Activated naive CD4-positive, alpha-beta T cell treated with anti-CD3 and anti-CD28 coated beads for 36 hours (primary cell): ENCODE measurements at places on chromosomes 1 and 21. TPM values are rescaled to one million over a fixed set of nuclear protein-coding genes. Genes with fewer than 3 reads are reported as not detected.

- no peaks in the 10 kb centered on the region for H3K36me3 ChIP-seq
- peaks cover 65% of the 10 kb centered on the region for H3K27me3 ChIP-seq
- no peak overlapping the region for H3K4me3 ChIP-seq
- H3K4me1 ChIP-seq = peaks cover 12% of the 10 kb centered on the region
These were observed 15.2 kb upstream of the LMX1A start for GRCh38 chr1:165371588-165372225.

DNA sequence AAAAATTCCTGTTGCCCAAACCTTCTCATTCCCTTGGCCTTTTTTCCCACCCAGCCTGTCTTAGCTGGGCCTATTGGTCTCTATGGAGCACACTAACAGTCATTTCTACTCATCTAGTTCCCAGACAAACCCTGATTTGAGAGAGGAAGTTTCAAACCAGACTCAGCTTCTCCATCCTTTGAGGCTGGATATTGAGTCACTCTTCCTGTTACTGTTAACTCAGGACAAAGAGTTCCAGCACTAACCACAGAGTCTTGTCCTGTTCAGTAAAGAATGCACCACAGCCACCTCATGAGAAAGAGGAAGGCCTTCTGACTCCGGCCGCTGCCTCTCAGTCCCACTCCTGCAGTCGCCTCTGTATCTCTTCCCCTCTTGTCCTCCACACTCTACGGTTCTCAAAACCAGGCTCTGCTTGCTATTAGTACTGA is 137.8 kb downstream of the PTPRC start:
- no peak overlapping the region for H3K4me3 ChIP-seq
- peaks cover 12% of the 10 kb centered on the region for H3K4me1 ChIP-seq
- no peaks in the 10 kb centered on the region for H3K36me3 ChIP-seq
- DNase-seq = no peak
- H3K27me3 ChIP-seq = no peaks in the 10 kb centered on the region

GRCh38 chr1:80113168-80114038 is 1106.9 kb upstream of the ADGRL4 start:
- H3K4me3 ChIP-seq = no peak overlapping the region
- DNase-seq = no peak
- H3K36me3 ChIP-seq = peaks cover 1% of the 10 kb centered on the region
- no peaks in the 10 kb centered on the region for H3K27me3 ChIP-seq

- no peak overlapping the region for H3K4me3 ChIP-seq
- no peaks in the 10 kb centered on the region for H3K4me1 ChIP-seq
- DNase-seq = no peak
- H3K27me3 ChIP-seq = no peaks in the 10 kb centered on the region
- no peaks in the 10 kb centered on the region for H3K36me3 ChIP-seq
- H3K27ac ChIP-seq = no peak overlapping the region
These were observed 604.8 kb upstream of the ADAMTS5 start for GRCh38 chr21:27571706-27572105.

DNA sequence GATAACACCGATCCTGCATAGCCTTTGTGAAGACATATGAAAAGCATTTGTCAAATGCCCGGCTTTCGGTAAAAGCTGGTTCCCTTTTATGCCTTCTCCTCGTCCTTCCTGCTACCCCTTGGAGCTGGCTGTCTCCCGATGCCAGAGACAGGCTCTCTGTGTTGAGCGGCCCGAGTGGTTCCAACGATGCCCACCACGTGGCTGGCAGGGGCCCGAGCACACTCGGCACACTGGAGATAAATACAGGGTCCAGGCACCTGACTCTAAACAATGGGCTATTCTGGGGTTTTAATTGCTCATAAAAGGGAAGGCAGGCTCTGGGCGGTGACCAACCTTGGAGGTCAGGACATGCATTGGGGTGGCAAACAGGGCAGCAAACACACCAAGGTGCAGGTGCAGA is 207.1 kb downstream of the HIVEP3 start:
- H3K4me3 ChIP-seq = no peak overlapping the region
- peaks cover 10% of the 10 kb centered on the region for H3K4me1 ChIP-seq
- no peaks in the 10 kb centered on the region for H3K36me3 ChIP-seq
- DNase-seq = no peak
- H3K27ac ChIP-seq = no peak overlapping the region

- H3K4me1 ChIP-seq = peaks cover 92% of the 10 kb centered on the region
- DNase-seq = no peak
- no peaks in the 10 kb centered on the region for H3K27me3 ChIP-seq
- peaks cover 80% of the 10 kb centered on the region for H3K36me3 ChIP-seq
These were observed 22.4 kb downstream of the SLAMF1 start for GRCh38 chr1:160624464-160624863.

DNA sequence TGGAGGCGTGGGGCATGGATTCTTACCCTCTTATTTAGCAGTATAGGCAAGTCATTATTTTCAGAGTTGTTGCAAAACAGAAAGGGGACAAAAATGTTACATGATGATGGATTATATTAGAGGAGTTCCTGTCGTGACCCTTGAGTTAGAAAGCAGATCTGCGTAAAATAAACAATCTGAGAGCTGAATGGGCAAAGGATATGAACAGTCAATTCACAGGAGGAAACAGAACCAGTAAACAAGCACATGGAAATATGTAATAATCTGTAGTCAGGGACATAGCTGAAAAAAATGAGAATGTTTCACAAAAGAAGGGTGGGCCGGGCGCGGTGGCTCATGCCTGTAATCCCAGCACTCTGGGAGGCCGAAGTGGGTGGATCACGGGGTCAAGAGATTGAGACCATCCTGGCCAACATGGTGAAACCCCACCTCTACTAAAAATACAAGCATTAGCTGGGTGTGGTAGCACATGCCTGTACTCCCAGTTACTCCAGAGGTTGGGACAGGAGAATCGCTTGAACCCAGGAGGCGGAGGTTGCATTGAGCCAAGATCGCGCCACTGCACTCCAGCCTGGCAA is 20.9 kb downstream of the RCAN1 start:
- H3K27ac ChIP-seq = no peak overlapping the region

DNA sequence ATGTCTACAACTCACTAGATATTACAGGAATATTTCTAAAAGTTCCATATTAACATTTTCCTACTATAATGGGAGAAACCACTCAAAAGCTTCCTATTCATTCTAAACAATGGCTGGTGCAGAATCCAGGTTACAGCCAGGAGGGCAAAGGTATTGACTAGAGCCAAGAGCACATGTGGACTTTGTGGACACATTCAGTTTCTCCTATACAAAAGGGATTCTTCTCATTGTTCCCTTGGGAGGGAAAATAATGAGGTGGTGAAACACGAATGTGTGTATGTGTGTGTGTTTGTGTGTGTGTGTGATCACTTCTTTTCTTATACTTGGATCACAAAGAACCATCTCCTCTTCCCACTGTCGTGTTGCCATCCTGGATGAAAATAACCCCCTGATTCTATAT is 1000.0 kb downstream of the ADGRL2 start:
- no peaks in the 10 kb centered on the region for H3K36me3 ChIP-seq
- H3K4me3 ChIP-seq = no peak overlapping the region

GRCh38 chr1:1602304-1602967 is 2.5 kb upstream of the FNDC10 start:
- peaks cover 6% of the 10 kb centered on the region for H3K27me3 ChIP-seq
- H3K4me1 ChIP-seq = peaks cover 20% of the 10 kb centered on the region
- H3K4me3 ChIP-seq = no peak overlapping the region
- no peak overlapping the region for H3K27ac ChIP-seq
- no peak for DNase-seq

GRCh38 chr1:210076620-210077019 is 138.6 kb downstream of the SYT14 start:
- no peaks in the 10 kb centered on the region for H3K36me3 ChIP-seq
- H3K4me3 ChIP-seq = no peak overlapping the region
- DNase-seq = no peak
- no peaks in the 10 kb centered on the region for H3K4me1 ChIP-seq

GRCh38 chr1:205315008-205315618 is 6.4 kb downstream of the NUAK2 start:
- peak overlapping the region; percentile 93 for H3K27ac ChIP-seq
- H3K27me3 ChIP-seq = no peaks in the 10 kb centered on the region
- DNase-seq = peak; percentile 45
- H3K4me1 ChIP-seq = peaks cover 90% of the 10 kb centered on the region

GRCh38 chr1:151720554-151720953 is 768 bp upstream of the RIIAD1 start:
- peaks cover 57% of the 10 kb centered on the region for H3K27me3 ChIP-seq
- H3K27ac ChIP-seq = no peak overlapping the region
- no peaks in the 10 kb centered on the region for H3K36me3 ChIP-seq
- peaks cover 19% of the 10 kb centered on the region for H3K4me1 ChIP-seq

- H3K4me1 ChIP-seq = no peaks in the 10 kb centered on the region
- H3K27ac ChIP-seq = peak overlapping the region; percentile 33
- H3K27me3 ChIP-seq = peaks cover 5% of the 10 kb centered on the region
- no peaks in the 10 kb centered on the region for H3K36me3 ChIP-seq
These were observed 11.6 kb upstream of the CTBS start for GRCh38 chr1:84585803-84586202.

Gene NBPF4
- not detected for total RNA-seq

Gene RPS8
- 3,772 TPM for total RNA-seq

Gene AKNAD1
- not detected for total RNA-seq

Gene SYCP1
- total RNA-seq = not detected

Gene PGLYRP3
- not detected for total RNA-seq

Gene LAPTM5
- total RNA-seq = 208 TPM

Gene CCDC30
- 2.1 TPM for total RNA-seq

Gene ABL2
- total RNA-seq = 8.1 TPM
